Activated naive CD8-positive, alpha-beta T cell treated with anti-CD3 and anti-CD28 coated beads for 36 hours (primary cell): ENCODE measurements at places on chromosomes 4 and X.

DNA sequence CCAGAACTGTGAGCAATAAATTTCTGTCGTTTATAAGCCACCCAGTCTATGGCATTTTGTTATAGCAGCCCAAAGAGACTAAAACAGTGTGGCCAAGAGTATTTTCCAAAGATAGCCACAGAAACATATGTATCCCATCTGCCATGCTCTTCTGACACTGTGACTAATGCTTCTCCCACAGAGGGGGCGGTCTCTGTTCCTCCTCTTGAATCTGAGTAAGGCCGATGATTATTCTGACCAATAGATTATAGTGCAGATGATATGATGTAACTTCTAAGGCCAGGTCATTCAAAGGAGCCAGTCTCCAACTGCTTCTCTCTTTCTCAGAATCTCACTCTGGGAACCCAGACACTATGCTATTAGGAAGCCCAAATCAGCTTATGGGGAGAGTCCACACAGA is 570.7 kb downstream of the BCOR start:
- no peaks in the 10 kb centered on the region for H3K4me1 ChIP-seq
- no peak overlapping the region for H3K27ac ChIP-seq
- no peak for DNase-seq
- no peaks in the 10 kb centered on the region for H3K36me3 ChIP-seq
- no peaks in the 10 kb centered on the region for H3K27me3 ChIP-seq
- H3K4me3 ChIP-seq, result no peak overlapping the region

GRCh38 chrX:45788941-45789348 is 588.3 kb upstream of the DIPK2B start:
- no peak for DNase-seq
- no peak overlapping the region for H3K4me3 ChIP-seq
- H3K36me3 ChIP-seq, result peaks cover 40% of the 10 kb centered on the region

DNA sequence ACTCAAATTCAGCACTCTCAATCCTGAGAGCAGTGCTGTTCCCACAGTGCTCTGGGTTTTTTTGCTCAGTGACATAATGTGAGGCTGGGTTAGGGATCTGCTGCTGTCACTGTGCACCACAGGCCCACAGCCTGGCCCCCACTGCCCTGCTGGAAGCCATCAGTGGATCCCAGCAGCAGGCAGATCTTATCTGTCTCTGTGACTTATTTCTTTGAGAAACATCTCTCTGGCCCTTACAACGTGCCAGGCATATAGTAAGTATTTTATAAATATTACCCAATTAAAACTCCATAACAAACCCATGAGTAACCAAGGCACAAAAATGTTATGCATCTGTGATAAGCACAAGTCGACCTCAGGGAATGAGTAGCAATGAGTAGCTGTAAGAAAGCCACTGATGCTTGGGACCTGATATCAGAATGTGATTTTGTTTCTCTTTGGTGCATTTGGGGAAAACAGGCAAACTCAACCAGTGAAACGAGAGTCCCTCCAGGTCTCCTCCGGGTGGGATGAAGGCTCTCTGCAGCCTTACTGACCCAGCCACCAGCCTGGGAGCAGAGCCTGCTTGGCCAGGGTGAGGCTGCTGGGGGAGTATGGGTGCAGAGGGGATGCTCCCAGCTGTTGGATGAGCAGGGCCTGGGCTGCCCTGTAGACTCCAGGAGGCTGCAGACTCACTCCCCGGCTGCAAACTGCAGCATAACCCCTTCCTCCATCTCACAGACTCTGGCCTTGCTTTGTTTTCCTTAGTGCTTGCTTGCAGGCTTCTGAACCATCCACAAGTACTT is 172.7 kb upstream of the LNX1 start:
- no peaks in the 10 kb centered on the region for H3K27me3 ChIP-seq
- no peaks in the 10 kb centered on the region for H3K36me3 ChIP-seq
- no peak for DNase-seq

- DNase-seq, result no peak
- no peak overlapping the region for H3K4me3 ChIP-seq
- H3K27ac ChIP-seq, result no peak overlapping the region
Measured at GRCh38 chrX:98299785-98300184, 1416.1 kb downstream of the RPA4 start.
